Naive B cell (primary cell): ENCODE measurements at places on chromosomes 7 and 10.

- no peak for DNase-seq
Measured at GRCh38 chr10:122316224-122316884, 45.3 kb downstream of the BTBD16 start.

- peak; percentile 29 for DNase-seq
Measured at GRCh38 chr10:71999360-72000072, 35.3 kb downstream of the CHST3 start.

GRCh38 chr10:92848441-92849233 is at the start of gene EXOC6:
TSS of gene EXOC6 (plus strand) at chr10:92848520. CDS start at chr10:92848534, 14 bp downstream.
- DNase-seq: peak; percentile 89

- no peak for DNase-seq
Measured at GRCh38 chr7:151113344-151114150, 27.3 kb downstream of the AGAP3 start.

GRCh38 chr7:13259930-13260329 is 572.5 kb downstream of the ARL4A start:
- DNase-seq: no peak

- DNase-seq: no peak
Measured at GRCh38 chr10:95691281-95691680, 2.4 kb downstream of the TCTN3 start.

DNA sequence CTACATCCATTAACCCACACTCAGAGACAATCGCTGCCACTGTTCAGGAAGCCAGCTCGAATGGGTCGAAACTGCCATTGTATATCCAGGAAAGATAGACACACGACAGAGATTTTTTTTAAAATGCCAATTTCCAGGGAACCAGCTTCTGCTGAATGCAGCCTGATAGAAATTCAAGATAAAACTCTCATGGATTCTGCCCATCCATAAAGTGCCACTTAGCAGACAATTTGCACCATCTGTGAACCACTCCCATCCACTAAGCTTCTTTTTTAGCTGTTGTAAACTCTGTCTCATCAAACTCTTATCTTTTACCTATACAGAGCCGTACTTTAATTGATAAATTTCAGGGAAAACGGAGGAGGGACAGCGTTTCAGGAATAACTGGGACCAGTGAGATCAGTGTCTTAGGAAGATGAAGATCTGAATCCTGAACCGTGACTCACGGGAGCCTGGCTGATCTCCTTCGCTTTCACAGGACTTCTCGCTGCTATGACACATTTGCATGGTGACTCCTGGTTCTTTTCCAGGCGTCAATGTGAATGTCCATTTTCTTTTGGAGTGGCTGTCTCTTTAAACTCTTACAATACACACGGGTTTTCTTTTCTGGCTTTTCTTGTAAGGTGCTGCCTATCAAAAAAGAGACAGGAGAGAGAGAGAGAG is 103.4 kb downstream of the FAM204A start:
- DNase-seq: no peak

DNA sequence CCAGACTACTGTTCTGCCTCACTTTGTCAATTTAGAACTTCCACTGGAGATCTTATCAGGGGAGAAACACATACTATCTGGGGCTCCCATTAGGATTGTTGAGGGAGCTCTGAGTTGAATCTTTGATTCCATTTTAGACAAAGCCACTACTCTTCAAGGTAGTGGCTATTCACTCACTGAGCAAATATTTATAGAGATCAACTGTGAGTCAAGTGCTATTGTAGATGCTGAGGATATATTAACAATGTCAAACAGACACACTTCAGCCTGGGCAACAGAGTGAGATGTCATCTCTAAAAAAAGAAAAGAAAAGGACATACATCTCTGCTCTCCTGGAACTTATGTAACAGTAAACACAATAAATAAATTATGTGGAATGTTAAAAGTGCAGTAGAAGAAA is 315.3 kb downstream of the PTEN start:
- DNase-seq: no peak

GRCh38 chr7:99089914-99090629 is 53.8 kb downstream of the SMURF1 start:
- no peak for DNase-seq

DNA sequence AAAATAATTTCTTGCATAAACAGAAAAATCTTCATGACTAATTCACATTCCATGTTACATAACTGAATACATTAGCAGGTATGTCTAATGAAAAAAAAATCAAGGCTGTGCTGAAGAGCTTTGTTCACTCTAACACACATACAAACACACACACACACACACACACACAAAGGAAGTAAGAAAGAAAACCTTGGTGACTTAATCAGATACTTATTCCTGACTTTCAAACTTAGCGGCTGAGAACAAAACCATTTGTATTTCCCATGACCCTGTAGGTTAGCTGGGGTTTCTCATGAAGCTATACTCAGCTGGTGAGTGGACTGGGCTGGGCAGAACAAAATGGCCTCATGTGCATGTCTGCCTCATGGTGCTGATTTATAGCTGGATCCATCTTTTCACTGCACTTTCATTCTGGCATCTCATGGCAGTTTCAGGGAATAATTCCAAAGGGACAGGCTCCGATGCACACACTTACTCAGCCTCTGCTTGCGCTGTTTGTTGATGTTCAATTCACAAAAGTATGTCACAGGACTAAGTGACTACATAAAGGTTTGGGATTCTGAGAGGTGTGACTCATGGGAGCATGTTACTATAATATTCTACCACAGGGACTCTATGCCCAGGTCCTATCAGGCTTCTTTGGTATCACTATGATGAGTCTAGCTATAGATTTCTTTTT is 161.2 kb downstream of the PCLO start:
- DNase-seq: no peak

GRCh38 chr7:9796241-9796640 is 1177.4 kb upstream of the PHF14 start:
- no peak for DNase-seq

- no peak for DNase-seq
Measured at GRCh38 chr7:2523941-2524807, 4.6 kb downstream of the LFNG start.

DNA sequence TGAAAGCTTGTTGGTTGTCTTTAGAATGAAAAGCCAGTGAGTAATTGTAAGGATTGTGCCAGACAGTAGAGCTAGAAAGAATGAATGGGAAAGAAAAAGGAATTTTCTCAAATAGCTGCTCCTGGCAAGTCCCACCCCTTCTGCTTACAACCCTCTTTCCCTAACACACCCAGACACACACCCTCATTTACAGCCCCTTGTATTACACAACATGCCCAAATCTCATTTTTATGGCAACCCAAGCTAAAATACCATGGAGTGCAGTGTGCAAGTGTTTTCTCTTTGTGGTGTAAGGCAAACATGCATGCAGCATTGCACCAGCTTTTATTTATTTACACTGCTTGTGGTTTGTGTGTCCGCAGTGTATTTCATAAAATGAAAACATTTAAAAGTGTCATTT is 1.5 kb downstream of the PRKAR2B start:
- DNase-seq: no peak
